IPS-NIHi11 (cell line): ENCODE measurements at places on chromosomes 12 and 14.

- no peak for DNase-seq
These were observed at the start of gene DCAF5 for GRCh38 chr14:69152902-69153151. Gene DCAF5 (minus strand): TSS chr14:69153119. CDS start chr14:69152978, 141 bp downstream.

GRCh38 chr14:38205949-38206665 is 1.6 kb upstream of the SSTR1 start:
- no peak for DNase-seq

DNA sequence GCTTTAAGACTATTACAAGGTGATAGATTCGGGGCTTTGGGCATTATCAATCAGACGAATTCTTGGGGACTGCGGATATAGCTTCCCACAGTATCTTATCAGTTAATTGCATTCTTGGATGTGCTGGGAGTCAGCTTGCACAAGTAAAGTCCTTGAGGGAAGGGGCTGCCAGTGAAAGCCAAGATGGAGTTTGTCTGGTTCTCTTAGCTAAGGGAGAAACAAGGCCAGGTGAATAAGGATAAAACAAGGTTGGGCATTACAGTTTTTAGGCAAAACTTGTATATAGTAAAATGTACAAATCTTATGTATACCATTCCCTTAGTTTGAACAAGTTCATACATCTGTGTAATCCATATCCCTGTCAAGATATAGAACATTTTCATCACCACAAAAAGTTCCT is 5.5 kb downstream of the FBXO34 start:
- DNase-seq: no peak

- no peak for DNase-seq
These were observed 67.4 kb upstream of the SLC38A2 start for GRCh38 chr12:46439793-46440511.

- DNase-seq: no peak
These were observed 1.4 kb downstream of the LETMD1 start for GRCh38 chr12:51049525-51049924.

DNA sequence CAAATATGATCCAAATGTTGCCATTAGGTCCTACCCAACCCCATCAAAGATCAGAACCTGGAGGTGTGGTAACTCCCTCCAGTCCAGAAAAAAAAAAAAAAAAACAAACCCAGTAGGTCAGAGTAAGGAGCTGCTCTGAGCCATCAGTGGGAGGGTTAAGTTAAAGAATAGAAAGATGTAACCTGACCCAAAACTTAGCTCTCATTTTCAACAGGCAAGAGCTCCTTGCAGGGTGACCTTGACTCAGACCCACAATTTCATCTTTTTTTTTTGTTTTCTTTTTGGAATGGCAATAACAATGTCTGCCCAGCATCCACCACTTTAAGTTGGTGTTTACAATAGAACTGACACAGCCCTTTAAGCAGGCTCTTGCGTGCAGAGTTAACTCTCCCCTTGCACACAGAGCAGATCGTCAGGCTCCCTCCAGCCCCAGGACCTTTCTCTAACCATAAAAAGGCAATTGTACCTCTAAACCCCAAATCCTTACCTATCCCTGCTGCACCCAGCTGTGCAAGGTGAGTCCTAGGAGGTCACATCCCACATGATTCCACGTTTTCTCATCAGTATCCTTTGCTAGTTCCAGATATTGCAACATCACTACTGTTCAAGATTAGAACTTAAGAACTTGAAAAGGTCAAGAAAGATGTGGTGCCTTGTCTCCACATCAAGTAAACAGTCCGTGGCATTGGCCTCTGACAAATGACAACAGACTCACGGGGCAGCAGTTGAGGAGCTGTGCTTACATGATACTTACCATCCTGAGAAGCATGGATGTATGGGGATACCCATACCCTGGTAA is 178.6 kb upstream of the EEA1 start:
- DNase-seq: no peak

GRCh38 chr12:91139286-91139685 is 28.0 kb upstream of the LUM start:
- no peak for DNase-seq

- no peak for DNase-seq
These were observed 521.6 kb downstream of the SNAPC1 start for GRCh38 chr14:62283837-62284236.

DNA sequence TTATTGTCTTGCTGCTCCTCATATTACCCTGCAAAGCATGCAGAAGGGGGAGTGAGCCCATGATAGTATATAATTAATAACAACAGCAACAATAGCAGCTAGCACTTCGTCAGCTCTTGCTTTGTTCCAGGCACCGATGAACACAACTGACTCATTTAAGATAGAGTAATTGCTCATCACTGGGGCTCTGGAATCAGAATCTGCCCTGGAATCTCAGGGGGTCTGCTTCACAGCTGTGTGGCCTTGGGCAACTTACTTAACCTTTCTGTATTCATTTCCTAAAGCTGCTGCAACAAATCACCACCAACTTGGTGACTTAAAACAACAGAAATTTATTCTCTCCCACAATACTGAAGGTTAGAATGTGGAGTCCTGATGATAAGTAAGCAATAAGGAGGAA is 55.0 kb upstream of the PSMC1 start:
- DNase-seq: no peak

DNA sequence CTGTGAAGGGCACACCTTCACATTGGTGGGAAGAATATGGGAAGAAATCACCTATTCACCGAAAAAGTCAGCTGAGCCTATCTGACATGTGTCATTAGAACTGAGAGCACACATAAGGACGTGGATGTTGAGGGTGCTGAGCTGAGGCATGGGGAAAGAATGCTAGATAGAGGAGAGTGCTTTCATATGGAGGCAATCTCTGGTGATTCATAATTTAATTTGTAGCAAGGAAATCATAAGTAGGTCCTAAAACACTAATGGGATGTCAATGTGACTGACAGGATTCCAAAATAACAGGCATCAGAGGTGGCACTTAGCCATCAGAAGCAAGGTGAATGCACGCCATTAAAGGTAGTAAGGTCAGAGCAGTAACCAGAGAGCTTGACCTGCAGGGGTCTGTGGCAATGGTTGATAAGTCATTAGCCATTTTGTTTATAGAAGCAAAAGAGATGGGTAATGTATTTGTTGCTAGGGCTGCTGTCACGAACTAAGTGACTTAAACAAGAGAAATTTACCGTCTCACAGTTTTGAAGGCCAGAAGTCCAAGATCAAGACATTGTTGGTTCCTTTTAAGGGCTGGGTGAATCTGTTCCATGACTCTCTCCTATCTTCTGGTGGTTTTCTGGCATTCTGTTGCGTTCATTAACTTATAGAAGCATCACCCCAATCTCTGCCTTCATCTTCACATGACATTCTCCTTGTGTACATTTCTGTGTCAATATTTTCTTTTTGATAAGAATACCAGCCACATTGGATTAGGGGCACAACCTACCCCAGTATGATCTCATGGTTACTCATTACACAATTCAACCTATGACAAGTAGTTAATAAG is 69.3 kb downstream of the ANKS1B start:
- no peak for DNase-seq

DNA sequence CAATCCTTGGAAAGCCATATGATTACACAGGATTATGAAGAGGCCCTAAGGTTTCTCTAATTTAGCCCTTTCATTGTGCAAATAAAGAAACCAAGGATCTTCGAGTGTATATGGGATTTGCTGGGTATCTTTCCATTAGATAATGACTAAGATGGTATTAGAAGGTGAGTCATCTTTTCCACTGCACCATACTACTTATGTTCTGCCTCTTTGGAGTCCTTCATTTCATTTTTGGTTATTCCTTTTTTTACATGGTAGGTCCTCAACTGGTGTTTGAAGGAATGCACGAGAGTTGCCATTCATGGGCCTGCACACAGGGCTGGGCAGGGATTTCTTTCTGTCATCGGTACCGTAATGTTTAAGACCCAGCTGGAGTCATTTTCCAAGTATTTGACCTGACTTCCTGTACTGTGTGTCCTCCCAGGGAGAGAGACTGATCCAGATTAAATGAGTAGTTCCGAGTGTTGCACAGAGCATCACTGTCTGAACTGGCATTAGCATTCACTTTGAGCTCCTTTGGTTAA is 85.7 kb downstream of the BORCS5 start:
- DNase-seq: no peak

DNA sequence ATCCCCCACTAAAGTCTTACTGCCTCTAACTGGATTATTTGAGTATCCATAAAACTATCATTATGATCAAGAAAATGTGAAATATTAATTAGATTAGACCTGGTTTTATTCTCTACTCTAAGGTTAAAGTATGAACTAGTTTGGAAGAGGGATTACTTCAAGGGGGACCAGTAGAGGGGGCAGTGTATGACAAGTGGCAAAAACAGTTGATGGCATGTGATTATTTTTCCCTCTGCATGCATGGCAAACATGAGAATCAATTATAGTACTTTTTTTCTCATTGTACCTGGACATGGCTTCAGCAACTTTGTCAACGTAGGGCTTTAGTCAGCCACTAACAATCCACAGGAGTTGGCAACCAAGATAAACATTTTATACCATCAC is 145.0 kb upstream of the SLC38A2 start:
- DNase-seq: no peak

DNA sequence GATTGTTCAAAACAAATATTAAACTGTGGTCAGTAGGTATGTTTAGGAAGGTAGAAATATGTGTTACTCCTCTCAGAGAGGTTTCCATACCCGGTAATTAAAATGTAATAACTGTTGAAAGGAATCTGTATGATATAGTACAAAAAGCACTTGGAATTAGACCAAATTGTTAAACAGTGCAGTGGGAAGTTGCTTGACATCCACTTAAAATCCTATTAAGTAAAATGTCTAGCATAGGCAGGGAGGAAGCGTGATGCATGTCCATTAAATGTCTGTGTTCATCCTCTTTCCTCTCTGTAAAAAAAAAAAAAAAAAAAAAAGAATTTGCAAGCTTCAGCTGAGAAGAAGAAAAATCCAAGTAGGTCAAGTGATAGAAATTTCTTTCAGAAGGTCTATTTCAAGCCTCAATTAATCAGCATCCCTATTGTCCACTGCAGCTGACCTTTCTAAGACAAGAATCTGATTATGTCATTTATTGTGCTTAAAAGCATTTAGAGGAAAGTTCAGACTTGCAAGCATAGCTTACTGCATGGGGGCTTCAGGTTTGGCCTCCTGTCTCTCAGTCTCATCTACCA is 265.6 kb upstream of the RGS6 start:
- DNase-seq: no peak

- DNase-seq: no peak
These were observed 8.0 kb downstream of the GSG1 start for GRCh38 chr12:13095266-13095995.

DNA sequence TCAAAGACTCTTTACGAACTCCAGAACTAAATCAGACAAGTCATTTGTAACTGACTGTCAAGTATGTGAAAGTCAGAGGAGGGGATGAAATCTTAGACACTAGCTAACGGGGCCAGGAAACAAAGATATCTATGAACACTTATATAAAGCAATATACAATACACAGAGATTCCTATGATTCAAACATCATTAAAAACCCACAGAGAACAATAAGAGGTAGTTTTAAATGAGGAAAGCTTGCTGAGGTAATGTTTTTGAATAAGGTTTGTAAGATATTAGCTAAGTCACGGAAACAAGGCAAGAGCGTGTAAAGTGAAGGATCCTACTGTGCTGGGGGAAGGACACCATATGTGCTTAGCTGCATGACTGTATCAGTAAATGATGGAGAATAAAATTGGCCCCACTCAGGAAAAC is 36.7 kb downstream of the SAV1 start:
- no peak for DNase-seq

- peak; percentile 88 for DNase-seq
These were observed 49.9 kb downstream of the LRRC74A start for GRCh38 chr14:76876076-76876475.

GRCh38 chr12:96473394-96474093 is 15.8 kb upstream of the CFAP54 start:
- DNase-seq: no peak

- no peak for DNase-seq
These were observed 16.2 kb upstream of the RNASE1 start for GRCh38 chr14:20818861-20819260.

DNA sequence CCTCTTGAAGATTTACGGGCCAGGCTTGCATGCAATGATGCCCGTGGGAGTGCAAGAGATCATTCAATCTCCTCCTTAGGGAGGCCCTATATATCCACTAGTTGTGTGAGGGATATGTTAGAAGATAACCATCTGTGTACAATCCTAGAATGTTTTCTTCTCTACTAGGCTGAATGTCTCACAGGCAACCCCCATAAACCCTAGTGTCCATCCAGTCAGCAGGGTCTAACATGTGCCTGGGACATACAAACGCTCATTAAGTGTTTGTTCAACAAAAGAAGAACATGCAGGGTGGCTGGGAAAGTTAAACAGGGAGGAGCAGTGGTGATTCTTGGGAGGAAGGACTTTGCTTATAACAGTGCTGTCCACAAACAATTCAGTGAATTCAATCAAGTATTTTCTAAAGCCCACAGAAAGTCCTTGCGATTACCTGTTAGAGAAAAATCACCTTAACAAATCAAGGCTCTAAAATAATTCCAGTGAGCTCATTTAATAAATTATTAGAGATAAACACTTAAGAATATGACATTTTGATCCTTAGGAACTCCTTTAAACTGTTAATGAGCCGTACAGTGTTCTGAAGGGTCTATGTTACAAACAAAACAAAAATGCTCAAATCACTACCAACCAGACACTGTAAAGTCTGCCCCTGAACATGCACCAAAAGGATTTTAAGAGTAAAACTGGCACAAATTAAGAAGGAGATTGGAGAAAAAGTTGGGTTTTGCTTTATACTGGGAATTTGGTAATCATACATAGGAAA is 96.6 kb upstream of the FERMT2 start:
- DNase-seq: no peak

DNA sequence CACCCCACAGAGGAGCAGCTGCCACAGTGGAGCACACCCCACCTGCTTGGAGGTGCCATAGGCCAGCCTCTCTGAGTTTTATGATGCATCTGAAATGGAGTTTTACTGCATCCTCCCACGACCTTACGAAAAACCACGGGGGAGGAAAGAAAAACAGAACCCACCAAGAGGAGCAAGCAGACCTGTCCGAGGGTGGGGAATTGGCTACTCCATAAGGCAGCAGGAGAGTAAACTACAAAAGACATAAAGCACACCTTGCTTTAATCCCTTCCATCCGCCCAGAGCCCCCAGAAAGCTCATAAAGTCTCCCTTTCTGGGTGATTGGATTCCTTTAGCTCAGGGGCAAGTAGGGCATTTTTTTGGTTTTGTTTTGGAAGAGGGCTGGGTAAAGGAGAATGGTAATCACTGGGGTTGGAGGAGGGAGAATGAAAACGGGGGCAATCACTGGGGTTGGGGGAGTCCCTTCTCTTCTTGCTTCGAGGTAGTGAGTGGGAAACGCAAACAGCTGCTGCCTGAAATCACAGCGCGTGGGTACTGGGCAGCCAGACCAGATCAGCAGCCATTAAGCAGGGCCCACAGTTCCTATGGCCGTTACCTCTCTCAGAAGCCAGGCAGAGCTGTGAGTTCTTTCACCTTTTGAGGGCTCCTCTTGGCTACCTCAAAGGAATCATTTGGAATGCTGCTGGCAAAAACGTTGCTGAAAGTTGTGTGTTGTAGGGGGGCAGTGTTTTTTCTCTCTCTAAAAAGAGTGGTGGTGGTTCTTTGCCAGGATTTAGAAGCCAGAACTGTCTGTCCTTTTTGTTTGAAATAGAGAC is 433.6 kb downstream of the ZFP36L1 start:
- no peak for DNase-seq
